ENCODE measurements at places on chromosomes 2 and 18.

- no peak for DNase-seq
Measured at GRCh38 chr2:6993229-6993640, 76.0 kb downstream of the RNF144A start.

DNA sequence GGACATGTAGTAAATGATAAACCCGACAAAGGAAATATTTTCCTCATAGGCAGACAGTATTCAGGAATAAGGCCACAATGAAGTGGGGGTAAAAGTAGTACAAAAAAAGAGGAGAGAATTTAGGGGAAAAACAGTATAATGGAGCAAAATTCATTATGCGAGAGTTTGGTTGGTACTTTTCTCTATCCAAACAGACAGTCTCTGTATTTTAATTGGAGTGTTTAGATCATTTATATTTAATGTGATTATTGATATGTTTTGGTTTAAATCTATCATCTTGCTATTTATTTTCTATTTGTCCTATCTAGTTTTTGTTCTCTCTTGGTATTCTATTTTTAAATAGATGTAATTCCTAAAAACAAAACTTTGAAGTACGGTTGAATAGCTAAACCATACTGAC lies 170.3 kb upstream of the SP5 start:
- no peak for DNase-seq

GRCh38 chr2:1698188-1698945 lies 45.9 kb downstream of the PXDN start:
- DNase-seq = no peak

DNA sequence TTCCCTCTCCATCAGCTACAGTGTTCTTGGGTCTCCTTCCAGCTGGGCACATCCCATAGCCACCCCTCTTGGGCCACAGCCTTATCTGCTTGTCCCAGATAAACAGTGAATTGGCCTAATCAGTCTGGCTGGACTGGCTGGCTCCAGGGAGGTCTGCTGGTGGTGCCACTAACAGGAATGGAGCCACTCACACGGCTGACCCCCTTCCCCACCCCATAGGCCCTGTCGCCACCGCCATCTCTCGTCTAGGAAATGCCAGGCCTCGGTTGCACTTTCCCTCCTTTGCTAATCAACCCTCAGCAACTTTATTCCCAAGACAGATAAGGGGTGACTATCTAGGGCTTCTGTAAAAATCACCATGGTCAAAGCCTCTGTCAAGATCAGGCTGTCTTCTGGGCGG lies 23.0 kb upstream of the TNP1 start:
- DNase-seq = no peak

DNA sequence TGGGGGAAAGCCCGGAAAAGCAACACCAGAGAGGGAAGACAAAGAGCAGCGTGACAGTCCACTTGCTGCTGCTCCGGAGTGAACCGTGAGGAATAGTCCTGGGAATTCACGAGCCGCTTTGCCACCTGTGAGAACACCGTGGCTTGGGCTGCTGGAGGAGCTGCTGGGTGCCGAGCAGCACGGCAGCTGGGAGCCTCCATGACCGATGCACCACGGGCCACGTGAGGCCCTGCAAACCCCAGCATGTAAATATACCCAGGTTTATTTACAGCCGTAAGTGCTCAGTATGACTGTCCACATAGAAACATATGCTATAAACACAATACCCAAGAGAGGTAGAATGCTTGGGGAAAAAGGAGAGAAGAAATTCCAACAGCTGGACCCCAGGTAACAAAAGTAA lies 65.1 kb downstream of the SMIM21 start:
- no peak for DNase-seq

DNA sequence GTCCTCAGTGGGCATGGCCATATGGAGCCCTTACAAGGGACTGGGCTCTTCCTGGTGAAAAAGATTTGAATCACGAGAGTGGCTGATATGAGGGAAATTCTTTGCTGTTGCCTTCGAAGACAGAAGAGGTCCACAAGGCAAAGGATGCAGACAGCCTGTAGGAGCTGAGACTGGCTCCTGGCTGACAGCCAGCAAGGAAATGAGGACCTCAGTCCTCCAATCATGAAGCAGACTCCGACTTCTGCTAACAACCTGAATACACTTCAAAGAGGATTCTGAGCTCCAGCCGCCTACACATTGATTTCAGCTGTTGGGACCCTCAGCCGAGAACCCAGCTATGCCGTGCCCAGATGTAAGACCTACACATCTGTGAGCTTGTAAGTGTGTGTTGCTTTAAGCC lies 3.0 kb upstream of the ST8SIA5 start:
- DNase-seq = no peak

DNA sequence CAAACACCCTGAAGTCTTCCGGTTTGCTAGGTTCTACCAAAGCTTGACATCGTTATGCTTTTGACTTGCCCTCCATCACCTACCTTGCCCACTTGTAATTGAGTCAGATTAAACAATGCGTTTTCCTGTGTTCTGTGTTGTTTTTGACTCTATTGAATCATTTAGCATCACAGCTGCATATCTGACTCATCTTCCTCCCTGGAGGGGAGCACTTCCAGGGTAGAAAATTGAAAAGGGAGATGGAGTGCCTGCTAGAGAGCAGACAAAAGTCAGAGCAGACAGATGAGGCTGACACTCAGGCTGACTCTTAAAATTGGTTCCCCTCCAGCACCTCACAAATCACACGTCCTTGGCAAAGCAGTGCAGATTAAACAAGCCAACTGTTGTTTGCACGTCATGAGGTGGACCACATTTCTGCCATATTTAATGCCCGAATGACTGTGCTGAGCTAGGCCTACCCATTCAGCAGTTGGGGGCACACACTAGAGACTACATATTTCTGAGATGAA lies 2.2 kb downstream of the MPP4 start:
- no peak for DNase-seq

DNA sequence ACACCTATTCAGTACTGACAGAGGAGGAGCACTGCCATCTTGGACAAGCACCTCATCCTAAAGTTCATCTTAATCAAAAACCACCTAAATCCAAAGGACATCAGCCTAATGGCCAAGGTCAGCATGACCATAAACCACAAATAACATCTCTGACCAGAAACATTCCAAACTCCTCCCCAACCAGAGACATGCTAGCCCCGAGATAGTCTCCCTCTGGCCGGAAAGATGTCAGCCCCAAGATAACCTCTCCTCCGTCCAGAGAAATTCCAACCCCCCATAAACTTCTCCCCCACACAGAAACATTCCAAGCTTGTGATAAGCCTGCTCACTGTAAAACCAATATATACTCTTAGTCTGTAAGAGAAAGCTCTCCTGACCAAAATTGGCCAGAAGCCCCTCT lies 260.6 kb downstream of the CLIP4 start:
- DNase-seq = no peak

GRCh38 chr2:102442967-102443828 lies 20.2 kb downstream of the IL18RAP start:
- DNase-seq = peak; percentile 47

GRCh38 chr2:222864296-222864695 lies 3.5 kb downstream of the ACSL3 start:
- no peak for DNase-seq

DNA sequence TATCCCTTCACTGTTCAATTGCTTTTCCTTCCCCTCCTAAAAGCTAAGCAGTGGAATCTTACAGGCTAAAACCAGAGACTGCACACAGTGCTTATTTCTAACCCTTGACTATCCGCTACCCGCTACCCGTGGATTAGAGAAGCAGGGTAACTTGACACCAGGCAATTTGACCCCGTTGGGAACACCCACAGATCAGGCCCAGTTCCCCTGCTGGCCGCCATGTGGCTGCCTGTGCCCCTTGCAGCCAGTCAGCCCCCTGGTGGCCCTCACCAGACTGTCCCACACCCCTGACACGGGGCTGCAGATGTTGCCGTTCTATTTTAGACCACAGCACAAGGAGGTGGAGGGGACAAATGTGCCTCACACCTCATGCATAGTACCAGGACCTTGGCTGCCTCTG lies 74.8 kb downstream of the TXNL1 start:
- no peak for DNase-seq

- no peak for DNase-seq
Measured at GRCh38 chr18:62284637-62285036, 40.5 kb upstream of the TNFRSF11A start.

GRCh38 chr18:60975420-60975819 lies 357.8 kb upstream of the CDH20 start:
- no peak for DNase-seq

DNA sequence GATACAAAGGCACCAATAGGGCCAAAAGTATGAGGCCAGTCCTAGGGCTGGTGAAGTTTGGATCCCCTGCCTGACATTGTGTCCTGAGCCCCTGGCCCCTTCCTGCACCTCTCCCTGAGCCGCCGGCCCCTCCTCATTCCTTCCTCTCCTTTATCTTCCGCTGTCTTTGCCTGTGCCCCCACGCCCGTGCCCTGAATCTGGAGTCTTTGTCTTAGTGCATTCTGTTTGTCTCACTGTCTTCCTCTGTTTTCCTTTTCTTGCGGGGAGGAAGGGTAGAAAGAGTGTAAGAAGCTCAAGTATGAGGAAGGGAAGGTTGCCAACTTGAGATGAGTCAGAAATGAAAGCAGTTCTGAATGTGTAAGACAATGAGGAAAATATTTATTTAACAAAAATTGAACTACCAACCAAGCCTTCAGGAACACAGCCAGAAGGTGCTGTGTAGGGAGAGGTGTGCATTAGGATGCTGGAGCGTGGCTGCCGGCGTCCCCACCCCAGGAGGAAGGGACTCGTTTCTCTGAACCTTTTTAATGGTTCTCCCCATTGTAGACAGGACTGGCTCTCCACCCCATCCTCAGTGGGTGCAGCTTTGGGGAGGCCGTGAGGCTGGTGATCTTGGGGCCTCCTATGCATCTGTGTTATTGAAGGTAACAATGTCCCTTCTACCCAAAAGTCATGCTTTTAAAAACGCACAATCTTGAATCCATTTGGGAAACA lies 133.1 kb downstream of the NEDD4L start:
- no peak for DNase-seq

DNA sequence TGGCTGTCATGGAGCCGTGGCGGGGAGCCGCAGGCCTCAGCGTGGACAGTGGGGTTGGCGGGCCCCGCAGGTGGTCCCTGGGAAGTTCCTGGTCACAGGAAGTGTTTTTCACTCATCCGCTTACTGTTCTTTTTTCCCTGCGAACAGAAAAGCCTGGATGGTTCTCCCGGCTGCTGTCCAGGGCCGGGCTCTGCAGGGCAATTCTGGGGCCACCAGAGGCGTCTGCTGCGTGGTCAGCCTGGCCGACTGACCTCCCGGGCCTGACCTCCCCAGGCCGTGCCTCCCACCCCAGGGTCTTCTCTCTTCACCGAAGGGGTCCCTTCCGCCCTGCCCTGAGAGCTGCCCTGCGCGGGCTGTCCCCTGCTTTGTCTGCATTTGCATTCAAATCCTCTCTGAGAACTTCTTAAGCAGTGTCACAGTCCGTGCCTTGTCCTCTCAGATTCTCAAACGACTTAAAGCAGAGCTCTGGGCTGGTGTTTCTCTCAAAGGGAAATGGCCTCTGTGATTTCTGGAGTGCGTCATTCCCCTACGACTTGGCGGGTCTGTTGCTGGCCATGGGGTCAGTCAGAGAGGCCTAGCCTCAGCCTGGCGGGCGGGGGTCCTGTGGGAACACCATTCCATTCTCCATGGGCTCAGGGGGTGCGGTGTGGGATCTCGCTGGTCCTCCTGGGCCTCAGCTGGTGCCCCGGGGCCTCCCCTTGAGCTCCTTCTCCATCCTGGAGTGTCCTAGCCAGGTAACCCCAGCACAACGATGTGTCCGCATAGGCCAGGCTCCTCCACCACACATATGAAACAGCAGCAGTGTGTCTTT lies 38.3 kb downstream of the KLHL29 start:
- DNase-seq = no peak

DNA sequence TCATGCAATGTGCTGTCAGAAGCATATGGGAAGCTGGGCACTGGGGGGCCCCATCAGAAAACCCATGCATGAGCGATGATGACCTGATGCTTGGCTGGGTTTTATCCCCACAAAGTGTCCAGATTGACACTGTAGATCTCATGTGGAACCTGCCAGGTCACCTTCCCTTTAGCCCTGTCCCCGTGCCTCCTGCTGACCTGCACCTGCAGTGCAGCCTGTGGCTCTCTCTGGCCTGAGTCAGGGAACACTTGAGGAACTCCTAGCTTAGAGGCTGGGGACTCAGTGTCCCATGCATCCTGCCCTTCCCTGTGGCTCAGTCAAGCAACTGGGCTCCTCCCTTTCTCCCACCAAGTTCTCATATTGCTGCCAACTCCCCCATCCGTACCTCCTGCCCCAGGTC lies 57.7 kb downstream of the PDCL3 start:
- no peak for DNase-seq

DNA sequence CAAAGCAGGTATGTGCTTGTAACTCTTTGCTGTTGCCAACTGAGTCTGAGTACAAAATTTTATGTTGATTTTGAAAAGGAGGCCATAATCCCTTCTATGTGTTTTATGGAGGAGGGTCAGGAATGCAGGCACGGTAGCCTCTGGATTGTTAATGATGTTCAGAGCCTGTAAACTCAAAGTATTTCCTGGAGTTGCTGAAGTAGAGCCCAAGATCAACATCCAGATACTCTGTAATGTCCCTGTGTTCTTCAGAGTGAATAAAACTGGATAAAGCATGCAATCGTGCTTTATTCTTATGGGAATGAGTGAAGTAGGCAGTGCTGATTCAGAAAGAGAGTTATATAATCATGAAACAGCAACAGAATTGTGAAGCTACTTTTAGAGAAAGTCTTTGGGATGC lies 61.8 kb upstream of the CHRNA1 start:
- DNase-seq = no peak

DNA sequence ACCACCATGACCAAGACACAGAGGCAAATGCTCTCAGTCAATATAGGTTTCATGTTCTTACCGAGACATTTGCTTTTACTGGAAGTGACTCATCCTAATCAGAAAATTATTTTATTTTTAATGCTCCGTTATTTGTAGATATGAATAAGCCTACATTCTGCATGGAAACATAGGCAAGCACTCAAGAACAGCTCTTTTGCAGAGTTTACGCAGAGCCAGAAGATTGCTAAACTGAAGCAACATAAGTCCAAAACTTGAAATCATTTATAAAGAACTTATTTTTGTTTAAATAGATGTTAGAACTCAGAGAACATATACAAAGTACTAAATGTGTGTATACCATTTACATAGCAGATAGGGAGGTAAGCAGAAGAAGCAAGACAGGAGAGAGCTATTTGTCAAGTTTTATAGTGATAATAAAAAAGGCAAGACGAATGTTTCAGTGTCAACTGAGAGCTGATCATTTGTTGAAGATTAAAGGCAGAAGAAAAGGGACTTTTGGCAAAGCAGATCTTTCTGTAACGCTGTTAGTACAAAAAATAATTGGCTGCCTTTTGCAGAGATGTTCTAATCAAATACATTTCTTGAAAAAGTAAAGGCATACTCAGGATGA lies 12.4 kb upstream of the PPP1R1C start:
- DNase-seq = no peak

GRCh38 chr2:53744395-53745065 lies 23.1 kb upstream of the CHAC2 start:
- DNase-seq = no peak

GRCh38 chr2:99984799-99985515 lies 157.4 kb downstream of the AFF3 start:
- DNase-seq = no peak

DNA sequence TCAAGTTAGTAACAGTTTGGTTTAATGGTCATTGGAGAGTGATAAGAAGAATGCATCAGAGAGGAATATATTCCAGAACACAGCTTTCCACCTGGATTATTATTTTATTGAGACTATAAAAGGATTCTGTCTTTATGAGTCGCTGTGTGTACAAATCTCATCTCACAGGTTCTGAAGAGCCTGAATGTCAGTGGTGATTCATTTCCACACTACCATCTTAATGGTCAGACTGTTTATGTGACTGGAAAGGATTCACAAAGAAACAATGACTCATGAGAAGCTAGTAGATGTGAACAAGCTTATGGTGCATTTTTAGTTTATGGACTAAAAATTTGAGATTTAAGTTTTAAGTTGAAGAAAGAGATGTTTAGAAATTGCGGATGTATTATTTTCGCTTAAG lies 685.4 kb upstream of the NRXN1 start:
- DNase-seq = no peak
